Psoas muscle (tissue), 8 donors: ENCODE measurements at places on chromosomes 12 and 14.

DNA sequence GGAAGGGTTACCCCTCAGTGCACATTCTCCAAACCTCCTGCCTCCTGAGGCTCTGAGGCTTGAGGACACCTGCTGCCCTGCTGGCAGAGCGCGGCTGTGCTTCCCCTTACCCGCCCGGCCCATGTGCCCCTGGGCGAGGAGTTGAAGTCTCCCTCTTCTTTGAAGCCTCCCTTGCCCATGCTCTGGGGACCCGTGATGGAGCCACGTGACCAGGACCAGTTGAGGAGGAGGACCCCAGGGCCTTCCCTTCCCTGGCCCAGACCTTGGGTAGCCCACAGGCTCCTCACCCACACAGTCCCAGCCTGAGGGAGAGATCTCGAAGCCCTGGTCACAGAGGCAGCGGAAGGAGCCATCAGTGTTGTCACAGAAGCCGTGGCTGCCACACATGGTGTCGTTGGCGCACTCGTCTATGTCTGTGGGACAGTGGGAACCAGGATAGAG lies 12.9 kb downstream of the ISCA2 start:
- H3K27ac ChIP-seq = no peak overlapping the region
- DNase-seq = no peak
- no peaks in the 10 kb centered on the region for H3K4me1 ChIP-seq
- no peak overlapping the region for H3K4me3 ChIP-seq
- H3K36me3 ChIP-seq = peaks cover 8% of the 10 kb centered on the region

GRCh38 chr12:108560321-108560721 lies 652 bp downstream of the SART3 start:
- peaks cover 64% of the 10 kb centered on the region for H3K4me1 ChIP-seq
- H3K36me3 ChIP-seq = peaks cover 12% of the 10 kb centered on the region
- no peaks in the 10 kb centered on the region for H3K27me3 ChIP-seq
- no peak for DNase-seq
- H3K27ac ChIP-seq = peak overlapping the region; percentile 97

- H3K27me3 ChIP-seq = no peaks in the 10 kb centered on the region
- no peaks in the 10 kb centered on the region for H3K36me3 ChIP-seq
- H3K4me3 ChIP-seq = no peak overlapping the region
Observed at GRCh38 chr12:130254461-130255276, 83.0 kb upstream of the PIWIL1 start.

GRCh38 chr12:123149088-123149487 lies 1.8 kb downstream of the PITPNM2 start:
- H3K4me1 ChIP-seq = peaks cover 7% of the 10 kb centered on the region
- peak overlapping the region; percentile 90 for H3K4me3 ChIP-seq
- DNase-seq = no peak
- no peaks in the 10 kb centered on the region for H3K27me3 ChIP-seq
- peak overlapping the region; percentile 53 for H3K27ac ChIP-seq
- no peaks in the 10 kb centered on the region for H3K36me3 ChIP-seq

DNA sequence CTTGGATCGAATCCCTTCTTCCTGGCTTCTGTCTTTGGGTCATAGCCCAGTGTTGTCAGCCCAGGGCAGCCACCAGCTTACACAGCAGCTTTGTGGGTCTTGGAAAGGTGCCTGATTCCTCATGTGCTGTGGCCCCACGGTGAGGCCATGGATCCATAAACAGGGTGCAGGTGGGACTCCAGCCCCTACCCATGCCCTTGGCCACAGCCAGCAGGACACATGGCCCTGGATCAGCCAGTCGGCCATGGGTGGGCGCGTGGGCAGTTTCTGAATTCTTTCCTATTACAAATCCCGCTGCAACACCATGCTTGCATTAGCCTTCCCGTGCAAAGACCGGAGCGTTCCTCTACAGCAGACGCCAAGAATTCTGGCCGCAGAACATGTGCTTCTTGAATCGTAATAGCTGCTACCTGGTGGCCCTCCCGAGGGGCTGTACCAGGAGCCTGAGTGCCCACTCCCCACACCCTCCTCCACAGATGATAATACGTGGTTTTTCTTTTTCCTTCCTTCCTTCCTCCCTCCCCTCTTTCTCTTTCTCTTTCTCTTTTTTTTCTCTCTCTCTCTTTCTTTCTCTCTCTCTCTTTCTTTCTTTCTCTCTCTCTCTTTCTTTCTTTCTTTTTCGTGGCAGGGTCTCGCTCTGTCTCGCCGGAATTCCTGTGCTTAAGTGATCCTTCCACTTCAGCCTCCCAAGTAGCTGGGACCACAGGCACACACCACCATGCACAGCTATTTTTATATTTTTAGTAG lies 2.9 kb upstream of the MMP17 start:
- peaks cover 9% of the 10 kb centered on the region for H3K27me3 ChIP-seq
- no peaks in the 10 kb centered on the region for H3K36me3 ChIP-seq
- H3K4me1 ChIP-seq = peaks cover 5% of the 10 kb centered on the region
- no peak for DNase-seq
- H3K27ac ChIP-seq = no peak overlapping the region

DNA sequence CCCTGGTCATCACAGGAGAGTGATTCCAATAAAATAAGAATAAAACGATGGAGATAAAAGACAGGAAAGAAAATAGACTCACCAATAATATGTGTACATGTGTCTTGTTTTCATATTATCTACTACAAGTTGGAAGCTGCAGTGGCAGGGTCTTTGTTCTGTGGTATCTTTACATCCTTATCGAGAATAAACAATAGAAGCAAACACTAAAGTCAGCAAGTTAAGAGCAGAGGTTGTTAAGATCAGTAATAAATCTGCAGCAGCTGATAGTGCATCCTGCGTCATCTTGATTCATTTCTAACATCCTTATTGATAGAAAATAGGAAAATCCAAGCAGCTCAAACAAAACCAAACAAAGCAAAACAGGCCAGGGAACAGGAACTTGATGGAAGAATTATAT lies 107.4 kb downstream of the RPS29 start:
- H3K4me3 ChIP-seq = no peak overlapping the region
- no peak for DNase-seq

GRCh38 chr12:110744601-110745264 lies 2.0 kb upstream of the PPP1CC start:
- H3K36me3 ChIP-seq = no peaks in the 10 kb centered on the region
- no peak overlapping the region for H3K27ac ChIP-seq
- H3K4me1 ChIP-seq = peaks cover 32% of the 10 kb centered on the region
- H3K4me3 ChIP-seq = no peak overlapping the region
- no peaks in the 10 kb centered on the region for H3K27me3 ChIP-seq
- no peak for DNase-seq

- DNase-seq = no peak
- no peak overlapping the region for H3K27ac ChIP-seq
- no peak overlapping the region for H3K4me3 ChIP-seq
- no peaks in the 10 kb centered on the region for H3K36me3 ChIP-seq
- no peaks in the 10 kb centered on the region for H3K27me3 ChIP-seq
- H3K4me1 ChIP-seq = peaks cover 5% of the 10 kb centered on the region
Observed at GRCh38 chr14:76756371-76756750, 4.9 kb upstream of the VASH1 start.

GRCh38 chr12:21276826-21277225 lies 57.9 kb downstream of the SLCO1A2 start:
- DNase-seq = no peak
- H3K27ac ChIP-seq = no peak overlapping the region
- no peaks in the 10 kb centered on the region for H3K27me3 ChIP-seq
- H3K4me3 ChIP-seq = no peak overlapping the region
- no peaks in the 10 kb centered on the region for H3K36me3 ChIP-seq
- H3K4me1 ChIP-seq = no peaks in the 10 kb centered on the region

DNA sequence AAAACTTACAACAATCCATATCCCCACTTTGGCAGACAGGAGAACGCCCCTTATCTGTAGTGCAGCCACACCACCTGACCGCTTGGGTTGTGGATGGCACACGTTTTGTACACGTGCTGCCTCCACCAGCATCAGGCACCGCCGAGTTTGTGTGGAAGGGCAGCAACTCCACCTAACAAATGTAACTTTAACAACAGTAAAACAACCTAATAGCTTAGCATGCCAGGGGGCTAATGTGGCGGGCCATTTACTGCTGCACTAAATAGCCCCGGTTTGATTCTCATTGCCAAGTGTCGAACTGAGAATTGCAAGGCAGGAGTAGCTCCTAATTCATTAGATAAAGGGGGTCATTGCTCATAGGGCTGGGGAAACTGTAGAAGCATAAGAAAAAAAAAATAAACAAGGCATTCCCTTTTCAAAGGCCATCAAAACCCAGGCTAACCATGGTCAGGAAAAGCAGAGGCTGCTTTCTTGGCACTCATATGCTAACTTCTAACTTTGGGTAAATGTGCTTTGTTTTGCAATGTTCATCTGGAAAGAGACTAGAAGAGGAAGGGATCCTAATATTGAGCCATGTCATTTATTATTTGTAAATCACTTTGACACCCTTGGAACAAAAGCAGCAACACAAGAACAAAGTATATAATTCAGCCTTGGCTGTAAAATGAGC lies 279.7 kb upstream of the SOX5 start:
- no peaks in the 10 kb centered on the region for H3K27me3 ChIP-seq
- H3K36me3 ChIP-seq = no peaks in the 10 kb centered on the region
- no peaks in the 10 kb centered on the region for H3K4me1 ChIP-seq
- H3K27ac ChIP-seq = no peak overlapping the region
- no peak overlapping the region for H3K4me3 ChIP-seq
- DNase-seq = no peak
